ENCODE measurements at places on chromosomes 3 and 15.

GRCh38 chr3:47151836-47152235 is 12.1 kb downstream of the SETD2 start:
- H3K4me3 ChIP-seq = no peak overlapping the region
- H3K36me3 ChIP-seq = peaks cover 4% of the 10 kb centered on the region
- no peaks in the 10 kb centered on the region for H3K27me3 ChIP-seq
- peak overlapping the region; percentile 12 for H3K27ac ChIP-seq
- peaks cover 63% of the 10 kb centered on the region for H3K4me1 ChIP-seq

DNA sequence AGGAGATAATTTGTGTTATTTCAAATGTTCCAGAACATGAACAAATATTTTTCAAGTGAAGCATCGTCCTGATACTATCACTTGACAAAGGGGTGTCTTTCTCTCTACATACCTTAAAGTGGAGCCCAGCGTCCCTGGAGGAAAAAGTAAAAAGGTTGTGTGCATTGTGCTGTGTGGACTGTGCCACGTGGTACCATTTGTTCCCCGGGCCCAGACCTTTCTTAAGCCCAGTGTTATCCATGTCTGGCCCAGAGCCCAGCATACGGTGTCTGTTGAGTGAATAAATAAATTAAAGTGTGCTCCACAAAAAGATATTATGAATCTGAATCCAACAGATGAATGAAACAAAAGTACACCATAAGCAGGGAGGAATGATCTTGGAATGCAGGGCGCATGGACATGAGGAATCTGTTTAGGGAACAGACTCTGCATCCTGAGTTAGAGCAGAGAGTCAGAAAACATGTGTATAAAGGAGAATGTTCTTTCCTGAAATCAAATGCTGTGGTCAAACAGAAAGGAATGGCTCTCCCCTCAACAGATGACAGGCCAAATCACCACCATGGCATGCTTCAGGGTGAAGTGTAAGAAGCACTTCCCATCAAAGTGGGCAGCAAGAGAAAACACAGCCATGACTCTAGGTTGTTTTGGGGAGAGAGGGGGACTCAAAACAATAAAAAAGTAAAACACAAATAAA is 8.1 kb upstream of the PRSS50 start:
- DNase-seq = no peak
- H3K4me3 ChIP-seq = no peak overlapping the region
- H3K4me1 ChIP-seq = no peaks in the 10 kb centered on the region
- no peak overlapping the region for H3K27ac ChIP-seq

DNA sequence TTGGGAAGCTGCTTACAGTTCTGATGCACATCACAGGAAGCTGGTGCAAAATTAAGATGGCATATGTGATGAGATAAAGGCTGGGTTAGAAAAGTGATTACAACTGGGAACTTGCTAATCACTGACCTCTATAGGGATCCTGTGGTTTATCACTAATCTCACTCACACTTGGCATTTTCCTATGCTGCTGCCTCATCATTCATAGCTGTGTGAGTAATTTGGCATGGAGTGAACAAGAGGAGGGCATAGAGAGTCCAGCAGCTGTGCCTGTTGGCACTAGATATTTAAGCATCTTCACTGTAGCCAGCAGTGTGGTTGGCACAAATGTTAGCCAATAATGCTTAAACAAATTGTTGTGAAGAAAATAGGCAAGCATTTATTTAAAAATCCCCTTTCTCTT is 217.7 kb upstream of the CGNL1 start:
- no peaks in the 10 kb centered on the region for H3K36me3 ChIP-seq
- no peaks in the 10 kb centered on the region for H3K4me1 ChIP-seq
- H3K27ac ChIP-seq = no peak overlapping the region
- no peaks in the 10 kb centered on the region for H3K27me3 ChIP-seq
- DNase-seq = no peak

- no peaks in the 10 kb centered on the region for H3K27me3 ChIP-seq
- no peaks in the 10 kb centered on the region for H3K4me1 ChIP-seq
- no peak overlapping the region for H3K27ac ChIP-seq
- no peaks in the 10 kb centered on the region for H3K36me3 ChIP-seq
- DNase-seq = no peak
These were observed 44.5 kb upstream of the BOC start for GRCh38 chr3:113166719-113167492.

DNA sequence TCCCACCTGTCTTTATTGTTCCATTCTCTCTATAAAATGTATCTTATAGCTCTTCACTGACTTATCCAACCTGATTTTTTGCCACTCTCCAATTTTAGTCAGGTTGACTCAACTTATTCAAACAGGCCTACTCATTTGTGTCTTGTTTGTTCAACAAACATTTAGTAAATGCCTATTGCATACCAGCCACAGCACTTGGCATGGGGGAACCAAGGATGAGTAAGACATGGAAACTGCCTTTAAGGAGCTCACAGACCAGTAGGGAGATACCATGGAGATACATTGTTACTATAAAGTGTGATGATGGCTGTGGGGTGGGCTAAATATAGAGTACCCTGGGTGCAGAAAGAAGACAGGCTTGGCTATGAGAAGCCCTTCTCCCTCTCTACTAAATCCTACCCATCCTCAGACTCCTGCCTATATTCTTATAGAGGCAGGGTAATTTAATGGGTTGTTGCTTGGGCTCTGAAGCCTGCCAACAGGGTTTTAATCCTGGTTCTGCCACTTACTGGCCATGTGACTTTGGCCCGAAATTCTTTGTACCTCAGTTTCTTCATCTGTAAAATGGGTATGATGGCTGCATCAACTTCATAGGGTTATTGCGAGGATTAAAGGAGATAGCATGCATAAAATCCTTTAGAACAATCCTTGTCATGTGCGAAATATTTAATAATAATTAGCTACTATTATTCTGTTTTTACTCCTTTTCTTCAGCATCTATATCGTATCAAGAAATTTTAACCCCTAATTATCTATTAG is 348.5 kb upstream of the UMPS start:
- H3K4me3 ChIP-seq = no peak overlapping the region
- DNase-seq = no peak
- H3K36me3 ChIP-seq = no peaks in the 10 kb centered on the region
- H3K27ac ChIP-seq = no peak overlapping the region

DNA sequence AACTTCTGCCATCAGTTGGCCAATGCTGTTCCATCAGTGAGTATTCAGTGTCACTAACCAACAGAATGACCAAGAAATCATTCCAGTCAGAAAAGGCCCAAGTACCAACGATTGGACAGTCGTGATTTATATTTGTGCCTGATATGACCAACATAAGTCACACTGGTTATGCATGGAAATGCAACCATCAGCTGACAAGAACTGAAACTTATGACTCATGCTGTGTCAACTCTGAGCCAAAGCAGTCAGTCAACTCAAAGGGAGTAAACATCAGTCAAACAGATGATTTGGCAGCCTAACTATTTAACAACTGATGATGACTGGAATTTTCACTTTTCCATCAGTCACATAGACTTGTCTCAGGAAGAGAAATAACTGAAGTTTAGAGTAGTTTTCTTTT is 142.4 kb downstream of the ANXA2 start:
- no peaks in the 10 kb centered on the region for H3K36me3 ChIP-seq
- H3K27me3 ChIP-seq = peaks cover 8% of the 10 kb centered on the region
- H3K4me1 ChIP-seq = no peaks in the 10 kb centered on the region
- no peak overlapping the region for H3K4me3 ChIP-seq

DNA sequence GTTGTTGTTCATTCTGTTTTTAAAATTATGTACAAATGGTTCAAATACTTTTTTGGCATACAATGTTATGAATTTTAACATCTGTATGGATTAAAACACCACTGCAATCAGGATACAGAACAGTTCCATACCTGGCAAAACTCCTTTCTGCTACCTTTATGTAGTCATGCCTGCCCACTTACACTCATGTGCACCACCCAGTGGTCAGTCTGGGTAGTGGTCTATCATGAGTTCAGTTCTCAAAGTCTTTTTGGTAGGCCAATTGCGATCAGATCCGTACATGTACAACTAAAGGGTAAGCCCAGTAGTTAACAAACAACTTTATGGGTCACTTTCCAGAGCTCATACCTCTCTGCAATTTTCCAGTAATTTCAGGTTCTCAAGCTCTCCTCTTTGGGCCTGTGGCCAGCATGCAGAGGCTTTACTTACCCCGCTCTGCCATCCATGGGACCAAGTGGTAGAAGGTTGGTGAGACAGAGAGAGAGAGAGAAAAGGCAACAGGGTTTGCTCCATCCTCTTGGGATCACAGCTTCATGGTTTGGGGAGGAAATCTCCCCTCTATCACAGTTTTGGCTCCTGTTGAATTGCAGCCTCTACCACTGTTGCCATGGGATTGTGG is 63.9 kb upstream of the FAM98B start:
- H3K4me1 ChIP-seq = no peaks in the 10 kb centered on the region
- no peaks in the 10 kb centered on the region for H3K36me3 ChIP-seq

GRCh38 chr15:38220606-38221273 is 31.9 kb upstream of the SPRED1 start:
- H3K27me3 ChIP-seq = peaks cover 7% of the 10 kb centered on the region
- H3K27ac ChIP-seq = no peak overlapping the region
- H3K4me1 ChIP-seq = no peaks in the 10 kb centered on the region
- no peaks in the 10 kb centered on the region for H3K36me3 ChIP-seq
- DNase-seq = no peak
- H3K4me3 ChIP-seq = no peak overlapping the region

DNA sequence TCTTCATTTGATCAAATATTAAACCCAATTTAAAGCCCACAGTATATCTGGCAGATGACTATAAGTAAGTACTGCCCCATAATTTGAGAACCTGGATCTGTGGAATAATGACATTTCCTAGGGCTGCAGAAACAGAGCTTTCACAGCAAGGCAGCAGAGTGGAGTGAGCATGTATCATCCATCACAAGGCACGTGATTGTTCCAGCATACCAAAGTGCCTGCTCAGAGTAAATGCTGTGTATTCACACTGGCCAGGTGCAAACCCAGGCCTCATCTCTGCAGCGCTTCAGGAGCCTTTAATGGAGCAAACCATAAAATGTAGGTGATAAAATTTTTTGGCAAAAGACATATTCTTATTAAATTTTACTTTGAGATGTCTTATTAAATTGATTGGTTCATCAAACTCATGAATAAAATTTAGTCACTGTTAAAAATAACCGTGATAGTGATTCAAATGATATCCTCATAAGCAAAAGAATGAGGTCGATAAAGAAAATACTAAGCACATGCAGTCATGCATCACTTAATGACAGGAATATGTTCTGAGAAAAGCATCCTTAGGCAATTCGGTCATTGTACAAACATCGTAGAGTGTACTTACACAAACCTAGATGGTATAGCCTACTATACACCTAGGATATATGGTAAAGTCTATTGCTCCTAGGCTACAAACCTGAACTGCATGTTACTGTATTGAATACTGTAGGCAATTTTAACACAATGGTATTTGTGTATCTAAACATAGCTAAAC is 99.3 kb upstream of the SLC24A5 start:
- H3K36me3 ChIP-seq = no peaks in the 10 kb centered on the region
- DNase-seq = no peak
- H3K27ac ChIP-seq = no peak overlapping the region
- peaks cover 6% of the 10 kb centered on the region for H3K27me3 ChIP-seq

GRCh38 chr3:44099566-44100297 is 142.0 kb upstream of the TOPAZ1 start:
- no peak for DNase-seq
- H3K4me3 ChIP-seq = no peak overlapping the region
- H3K27ac ChIP-seq = no peak overlapping the region
- no peaks in the 10 kb centered on the region for H3K36me3 ChIP-seq
- peaks cover under 1% of the 10 kb centered on the region for H3K4me1 ChIP-seq

GRCh38 chr15:52337198-52337853 is 41.7 kb upstream of the MYO5C start:
- DNase-seq = no peak
- peak overlapping the region; percentile 61 for H3K27ac ChIP-seq
- H3K36me3 ChIP-seq = peaks cover 48% of the 10 kb centered on the region
- H3K27me3 ChIP-seq = no peaks in the 10 kb centered on the region
- peaks cover 4% of the 10 kb centered on the region for H3K4me1 ChIP-seq

GRCh38 chr3:179962629-179963387 is 73.9 kb downstream of the PEX5L start:
- no peak overlapping the region for H3K27ac ChIP-seq
- no peak overlapping the region for H3K4me3 ChIP-seq
- DNase-seq = no peak
- H3K27me3 ChIP-seq = peaks cover 23% of the 10 kb centered on the region

DNA sequence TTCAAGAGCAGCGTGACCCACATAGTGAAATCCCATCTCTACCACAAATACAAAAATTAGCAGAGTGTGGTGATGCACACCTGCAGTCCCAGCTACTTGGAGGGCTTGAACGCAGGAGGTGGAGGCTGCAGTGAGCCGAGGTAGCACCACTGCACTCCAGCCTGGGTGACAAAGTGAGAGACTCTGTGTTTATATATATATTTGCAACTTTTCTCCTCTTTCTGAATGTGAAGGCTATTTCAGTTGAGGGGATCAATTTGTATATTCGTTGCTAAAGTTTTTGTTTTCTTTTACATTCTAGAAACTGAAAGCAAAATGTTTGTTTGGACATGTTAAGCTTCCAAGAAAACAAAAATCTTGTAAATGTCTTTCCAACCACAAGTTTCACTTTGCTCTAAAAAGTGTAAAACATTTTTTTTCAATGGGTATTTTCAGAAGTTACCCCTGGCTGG is 29.8 kb upstream of the FAM98B start:
- peak overlapping the region; percentile 20 for H3K4me3 ChIP-seq
- peaks cover 10% of the 10 kb centered on the region for H3K27me3 ChIP-seq
- peaks cover 5% of the 10 kb centered on the region for H3K36me3 ChIP-seq

GRCh38 chr15:51884517-51885236 is 55.2 kb downstream of the TMOD3 start:
- H3K27me3 ChIP-seq = no peaks in the 10 kb centered on the region
- no peak overlapping the region for H3K4me3 ChIP-seq
- H3K36me3 ChIP-seq = peaks cover 12% of the 10 kb centered on the region
- H3K27ac ChIP-seq = peak overlapping the region; percentile 51

DNA sequence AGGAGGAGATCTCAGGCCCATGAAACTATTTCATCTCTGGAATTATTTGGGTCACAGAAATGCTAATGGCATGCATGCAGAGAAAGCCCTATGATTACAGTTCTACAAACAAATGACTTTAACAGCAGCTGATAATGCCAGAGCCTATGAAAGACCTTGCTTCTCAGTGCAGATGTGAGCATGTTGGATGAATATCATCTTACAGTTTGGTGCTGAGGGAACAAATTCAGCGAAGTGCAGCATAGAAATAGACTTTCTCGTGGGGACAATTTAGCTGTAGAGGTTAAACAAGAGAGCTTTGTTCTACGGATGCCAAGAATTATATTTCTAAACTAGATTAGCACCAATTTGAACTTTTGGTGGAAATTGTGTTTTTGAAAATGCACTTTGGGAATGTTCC is 27.7 kb downstream of the PTX3 start:
- no peak for DNase-seq
- H3K27me3 ChIP-seq = peaks cover 17% of the 10 kb centered on the region
- H3K27ac ChIP-seq = no peak overlapping the region
- H3K4me1 ChIP-seq = no peaks in the 10 kb centered on the region

Measured in naive thymus-derived CD8-positive, alpha-beta T cell (primary cell).